ENCODE measurements at places on chromosomes 12 and 14.

- no peak for DNase-seq
Measured at GRCh38 chr12:118746960-118747359, 234.4 kb upstream of the SRRM4 start.

DNA sequence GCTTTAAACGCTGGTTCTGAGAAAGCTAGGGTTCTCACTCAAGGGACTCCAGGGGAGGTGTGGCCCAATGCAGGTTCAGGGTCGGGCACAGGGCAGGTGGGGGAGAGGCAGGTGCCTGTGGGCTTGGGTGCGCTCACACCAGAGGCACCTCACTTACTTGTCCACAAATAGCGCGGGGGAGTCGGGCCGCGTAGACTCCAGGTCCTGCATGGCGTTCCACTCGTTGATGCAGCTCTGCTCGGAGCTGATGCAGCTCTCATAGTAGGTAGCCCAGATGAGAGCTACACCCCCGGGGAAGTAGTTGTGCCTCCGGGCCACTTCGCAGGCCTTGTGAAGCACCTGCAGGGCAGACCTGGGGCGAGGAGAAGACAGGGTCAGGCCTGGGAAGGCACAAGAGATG lies 49.9 kb downstream of the SSH1 start:
- DNase-seq, result no peak

- DNase-seq, result no peak
Measured at GRCh38 chr12:99281277-99281676, 366.3 kb upstream of the GARIN6 start.

DNA sequence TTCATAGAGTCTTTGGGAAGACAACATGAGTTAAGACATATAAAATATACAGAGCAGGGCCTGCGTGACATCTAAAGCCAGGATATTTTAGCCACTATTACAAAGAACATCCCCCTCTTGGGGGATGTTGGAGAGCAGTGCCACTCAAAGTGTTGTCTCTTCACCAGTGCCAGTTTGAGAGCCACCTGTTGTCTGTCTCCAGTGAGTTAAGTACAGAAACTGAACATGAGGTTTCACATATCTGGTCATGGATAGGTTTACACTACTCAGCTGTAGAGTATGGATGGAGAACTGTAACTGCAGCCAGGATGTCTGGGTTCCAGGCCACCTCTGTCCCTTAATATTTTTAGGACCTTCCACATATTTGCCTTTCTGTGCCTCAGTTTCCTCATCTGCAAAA lies 39.1 kb downstream of the RNFT2 start:
- no peak for DNase-seq
